ENCODE measurements at places on chromosomes 6 and 20. TPM values are rescaled to one million over a fixed set of nuclear protein-coding genes. Genes with fewer than 3 reads are reported as not detected.

The MMP24 gene
- not detected for total RNA-seq

The MDN1 gene
- 58.2 TPM for total RNA-seq

DNA sequence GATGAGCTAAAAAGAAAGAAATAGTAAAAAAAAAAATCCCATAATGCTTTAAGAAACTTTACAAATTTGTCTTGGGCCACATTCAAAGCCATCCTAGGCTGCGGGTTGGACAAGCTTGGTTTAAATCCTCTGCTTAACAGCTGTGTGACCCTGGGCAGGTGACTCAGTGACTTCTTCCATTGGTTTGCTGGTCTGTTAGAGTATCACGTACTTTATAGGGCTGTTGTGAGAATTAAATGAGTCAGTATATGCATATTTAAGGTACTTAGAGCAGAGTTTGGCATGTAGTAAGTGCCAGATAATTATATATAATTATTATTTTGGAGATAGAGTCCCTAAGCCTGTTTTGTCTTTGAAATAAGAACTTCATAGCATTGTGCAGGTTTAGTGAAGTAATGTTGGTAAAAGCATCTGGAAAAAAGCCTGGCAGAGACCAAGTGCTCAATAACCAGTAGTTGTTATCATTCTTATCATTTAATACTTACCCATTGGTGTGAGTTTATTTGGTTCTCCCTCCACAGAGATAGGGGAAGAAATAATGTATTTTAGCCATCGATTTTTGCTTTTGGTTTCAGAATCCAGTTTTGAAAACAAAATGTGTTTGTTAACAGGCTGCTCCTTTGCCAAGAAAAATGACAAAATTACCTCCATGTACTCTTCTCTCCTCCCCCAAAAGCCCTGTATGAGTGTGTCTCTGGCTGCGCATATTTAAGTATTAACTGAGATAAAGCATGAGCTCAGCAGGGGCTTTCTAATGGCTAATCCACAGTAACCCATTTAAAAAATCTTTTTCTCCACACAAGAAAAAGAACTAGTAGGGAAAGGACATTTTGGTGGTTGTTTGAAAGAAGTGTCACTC is 67.2 kb downstream of the FOXO3 start:
- no peaks in the 10 kb centered on the region for H3K36me3 ChIP-seq
- no peak overlapping the region for H3K4me3 ChIP-seq
- H3K27ac ChIP-seq: no peak overlapping the region
- H3K4me1 ChIP-seq: peaks cover 46% of the 10 kb centered on the region

DNA sequence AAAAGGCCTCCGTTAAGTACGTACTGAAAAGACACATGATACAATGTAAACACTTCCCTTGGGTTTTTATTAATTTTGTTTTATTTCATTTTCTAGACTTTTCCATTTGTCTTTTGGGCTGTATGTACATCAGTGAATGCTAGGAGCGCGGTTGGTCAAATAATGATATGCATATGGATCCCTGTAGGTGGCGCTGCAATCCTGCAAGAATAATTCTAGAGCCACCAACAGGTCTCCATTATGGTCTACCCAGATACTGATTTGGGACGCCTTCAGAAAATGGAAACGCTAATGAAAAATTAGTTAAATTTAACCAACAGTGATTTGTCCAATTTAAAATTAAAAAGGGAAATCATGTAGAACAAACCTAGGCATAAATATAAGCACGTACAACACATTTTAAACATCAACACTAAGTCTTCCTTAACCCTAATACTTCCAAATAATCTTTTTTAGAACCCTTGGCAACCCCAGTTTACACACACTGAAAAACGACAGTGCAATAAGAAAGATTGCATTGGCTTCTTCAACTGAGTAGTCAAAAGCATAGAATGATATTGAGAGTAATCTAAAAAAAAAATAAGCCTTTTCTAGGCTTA is 433.5 kb downstream of the RFPL4B start:
- no peaks in the 10 kb centered on the region for H3K4me1 ChIP-seq
- no peaks in the 10 kb centered on the region for H3K36me3 ChIP-seq
- H3K27me3 ChIP-seq: no peaks in the 10 kb centered on the region
- no peak overlapping the region for H3K4me3 ChIP-seq
- DNase-seq: peak; percentile 39

DNA sequence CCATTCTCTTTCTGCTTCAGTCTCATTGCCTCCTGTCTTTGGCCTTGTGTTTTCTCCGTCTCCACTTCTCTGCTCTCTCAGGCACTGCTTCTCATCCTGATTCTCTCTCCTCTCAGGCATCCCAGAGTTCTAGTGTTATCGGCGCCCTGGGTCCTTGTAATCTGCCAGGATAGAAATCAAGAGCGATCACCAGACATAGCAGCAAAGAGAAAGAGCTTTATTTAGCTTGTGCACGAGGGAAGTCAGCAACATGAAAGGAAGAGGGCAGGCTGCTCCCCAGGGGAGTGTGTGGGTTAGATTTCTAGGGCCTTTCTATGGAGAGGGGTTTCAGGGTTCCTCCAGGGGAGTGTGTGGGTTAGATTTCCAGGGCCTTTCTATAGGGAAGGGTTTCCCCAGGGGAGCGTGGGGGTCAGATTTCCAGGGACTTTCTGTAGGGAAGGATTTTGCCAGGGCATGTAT is 32.5 kb downstream of the SUN5 start:
- H3K4me1 ChIP-seq: peaks cover 51% of the 10 kb centered on the region
- no peak overlapping the region for H3K4me3 ChIP-seq
- no peak overlapping the region for H3K27ac ChIP-seq
- H3K36me3 ChIP-seq: peaks cover 21% of the 10 kb centered on the region

Data from activated CD8-positive, alpha-beta T cell treated with anti-CD3 and anti-CD28 coated beads, Interleukin-2, amount 10 ng/mL, durations not matched to agents 7 days and 5 days (primary cell).